ENCODE measurements at places on chromosomes 6 and 20.

DNA sequence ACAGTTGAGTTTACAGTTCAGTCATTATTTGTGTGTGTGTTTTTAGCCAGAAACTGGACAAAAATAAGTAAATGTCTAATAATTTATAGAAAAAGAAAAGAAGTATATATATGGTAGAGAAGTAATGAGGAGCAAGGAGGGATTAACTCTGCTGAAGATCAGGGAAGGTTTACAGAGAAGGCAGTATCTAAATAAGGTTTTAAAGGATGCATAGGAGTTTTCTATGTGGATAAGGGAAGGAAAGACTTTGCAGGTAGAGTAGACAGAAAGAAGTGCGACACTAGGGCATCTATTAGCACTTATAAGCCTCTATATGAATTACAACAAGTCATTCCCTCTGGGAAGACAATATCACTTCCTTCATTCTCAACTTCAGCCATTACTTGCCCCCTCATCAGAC is 34.3 kb downstream of the ISM1 start:
- DNase-seq, result no peak

DNA sequence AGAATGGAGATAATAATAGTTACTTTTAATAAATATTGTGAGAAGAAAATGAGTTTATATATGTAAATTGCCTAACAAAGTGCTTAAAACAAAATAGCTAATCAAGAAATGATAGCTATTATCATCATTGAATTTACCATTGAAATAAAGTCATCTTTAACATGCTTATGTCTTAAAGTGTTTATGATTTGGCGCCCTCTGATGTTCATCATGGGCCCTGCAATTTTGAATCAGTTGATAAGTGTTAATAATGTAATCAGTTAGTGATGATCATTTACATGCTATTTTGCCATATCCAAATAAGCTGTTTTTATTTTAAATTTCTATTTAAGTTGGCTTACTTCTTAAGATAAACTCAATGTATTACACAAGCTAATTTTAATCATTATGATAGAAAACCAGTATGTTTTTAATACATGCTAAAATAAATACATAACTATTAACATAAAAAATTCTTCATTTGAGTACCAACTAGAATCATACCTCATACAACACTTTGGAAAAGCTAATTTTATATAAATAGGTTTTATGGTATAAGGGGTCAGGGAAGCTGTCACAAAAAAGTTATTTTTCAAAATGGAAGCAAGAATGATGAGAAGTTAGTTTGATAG is 39.2 kb upstream of the TPD52L1 start:
- DNase-seq, result peak; percentile 23

GRCh38 chr6:44960898-44961297 is 367.2 kb upstream of the RUNX2 start:
- no peak for DNase-seq

- no peak for DNase-seq
These were observed 517.5 kb downstream of the PREX1 start for GRCh38 chr20:48310305-48310704.

DNA sequence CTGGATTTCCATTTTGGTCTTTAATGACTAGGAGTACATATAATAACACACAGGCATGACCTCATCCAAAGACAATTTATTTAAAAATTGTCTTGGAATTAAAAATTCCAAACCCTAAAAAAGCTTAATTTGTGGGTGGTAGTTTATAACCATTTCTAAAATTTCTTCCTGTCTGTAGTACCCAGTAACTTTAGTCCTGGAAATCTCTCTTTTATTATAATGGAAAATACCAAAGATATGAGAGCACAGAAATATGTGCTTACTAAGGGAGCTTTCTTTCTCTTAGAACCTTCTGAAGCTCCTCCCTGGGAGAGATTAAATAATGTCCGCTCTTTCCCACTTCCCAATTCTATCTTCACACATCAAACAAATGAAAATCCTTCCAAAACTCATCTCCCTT is 70.5 kb upstream of the PRL start:
- no peak for DNase-seq

DNA sequence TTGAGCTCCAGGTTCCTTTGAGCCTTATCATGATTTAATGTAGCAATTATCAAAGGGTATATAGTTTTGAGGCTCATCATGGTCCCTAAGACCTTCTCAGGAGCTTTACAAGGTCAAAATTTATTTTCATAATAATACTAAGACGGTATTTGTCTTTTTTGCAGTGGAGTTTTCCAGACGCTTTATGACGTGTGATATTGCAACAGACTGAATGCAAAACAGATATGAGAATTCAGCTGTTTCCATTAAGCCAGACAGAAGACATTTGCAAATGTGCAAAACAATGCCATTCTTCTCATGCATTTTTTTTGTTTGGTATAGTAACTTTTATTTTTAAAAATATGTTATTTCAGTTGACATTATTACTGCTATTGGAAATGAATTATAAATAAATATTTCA is 24.7 kb upstream of the CNKSR3 start:
- no peak for DNase-seq

DNA sequence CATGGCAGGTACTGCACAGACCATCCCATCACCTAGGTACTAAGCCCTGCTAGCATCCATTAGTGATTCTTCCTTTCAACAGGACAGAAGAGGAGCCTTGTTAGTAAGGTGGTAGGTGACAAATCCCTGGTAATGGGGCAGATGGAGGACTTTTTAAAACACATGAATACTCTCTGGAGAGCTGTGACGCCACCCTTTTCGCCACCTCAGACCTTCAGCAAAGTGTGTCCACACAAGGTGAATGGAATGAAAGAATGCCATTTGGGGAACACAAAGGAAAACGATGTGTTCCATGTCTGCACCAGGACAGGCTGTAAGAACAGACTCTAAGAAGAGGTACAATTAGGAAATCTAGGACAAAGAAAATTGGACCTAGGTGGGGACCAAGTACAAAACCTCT is 110.5 kb upstream of the CARMIL1 start:
- DNase-seq, result no peak

GRCh38 chr6:129280749-129281148 is 397.8 kb downstream of the LAMA2 start:
- DNase-seq, result peak; percentile 40

All from activated gamma-delta T cell treated with Interleukin-2 at 50 U/mL for 16 hours (primary cell).